ENCODE measurements at places on chromosomes 11 and 22.

DNA sequence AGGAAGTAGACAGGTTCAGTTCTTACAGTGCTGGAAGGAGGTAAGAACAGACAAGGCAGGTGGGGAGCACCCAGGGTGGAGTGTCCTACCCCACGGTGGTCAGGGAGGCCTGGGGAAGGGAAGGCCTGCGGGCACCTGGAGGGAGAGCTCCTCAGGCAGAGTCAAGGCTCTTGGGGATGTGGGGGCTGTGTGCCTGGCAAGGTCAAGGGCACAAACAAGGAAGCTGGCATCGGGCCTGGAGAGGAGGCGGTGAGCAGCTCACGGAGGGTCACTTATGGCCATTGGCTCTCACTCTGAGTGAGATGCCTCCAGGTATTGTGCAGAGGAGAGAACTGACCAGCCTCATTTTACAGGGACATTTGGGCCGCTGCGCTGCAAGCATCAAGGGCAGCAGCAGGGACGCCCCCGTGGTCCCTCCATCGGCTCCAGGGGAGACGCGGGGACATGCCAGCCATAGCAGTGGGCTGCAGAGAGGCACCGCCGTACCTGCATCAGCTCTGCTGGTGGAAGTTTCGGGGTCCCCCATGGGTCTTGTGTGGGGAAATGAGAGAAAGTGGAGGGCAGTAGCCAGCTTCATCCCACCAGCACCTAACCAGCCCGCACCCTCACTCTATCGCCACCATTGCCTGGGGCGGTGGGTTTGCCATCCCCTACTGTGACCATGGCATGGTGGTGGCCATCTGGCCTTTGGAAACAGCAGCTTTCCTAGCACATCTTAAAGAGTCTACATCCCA is 37.5 kb upstream of the RTL6 start:
- H3K27me3 ChIP-seq, result peaks cover 6% of the 10 kb centered on the region
- no peaks in the 10 kb centered on the region for H3K36me3 ChIP-seq
- H3K4me3 ChIP-seq, result no peak overlapping the region
- no peak for DNase-seq
- H3K27ac ChIP-seq, result no peak overlapping the region
- H3K4me1 ChIP-seq, result no peaks in the 10 kb centered on the region

DNA sequence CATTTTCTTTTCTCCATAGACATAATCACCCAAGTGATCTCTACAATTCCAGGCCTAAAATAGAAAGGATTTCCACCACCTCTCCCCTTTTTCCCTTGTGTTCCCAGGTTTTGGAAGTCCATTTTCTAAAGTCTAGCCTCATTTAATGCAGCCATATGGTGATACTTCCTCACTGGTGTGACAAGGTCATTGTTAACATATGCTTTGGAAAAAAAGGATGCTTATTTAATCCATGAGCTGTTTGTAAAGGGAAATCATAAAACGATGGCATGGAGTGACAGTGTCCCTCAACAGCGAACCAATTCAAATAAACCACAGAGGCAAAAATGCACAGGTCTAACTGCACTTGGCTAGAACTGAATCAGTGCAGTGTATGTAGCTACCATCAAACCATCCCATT is 26.6 kb downstream of the GRIA4 start:
- DNase-seq, result no peak
- H3K36me3 ChIP-seq, result no peaks in the 10 kb centered on the region
- H3K27me3 ChIP-seq, result no peaks in the 10 kb centered on the region
- peaks cover 6% of the 10 kb centered on the region for H3K4me1 ChIP-seq

- no peak for DNase-seq
- peaks cover 5% of the 10 kb centered on the region for H3K27me3 ChIP-seq
- no peak overlapping the region for H3K4me3 ChIP-seq
- no peak overlapping the region for H3K27ac ChIP-seq
- no peaks in the 10 kb centered on the region for H3K36me3 ChIP-seq
- no peaks in the 10 kb centered on the region for H3K4me1 ChIP-seq
Measured at GRCh38 chr11:1867381-1867780, 14.5 kb downstream of the LSP1 start.

- peak overlapping the region; percentile 60 for H3K27ac ChIP-seq
- DNase-seq, result peak; percentile 73
- peaks cover 15% of the 10 kb centered on the region for H3K27me3 ChIP-seq
- H3K4me1 ChIP-seq, result peaks cover 33% of the 10 kb centered on the region
Measured at GRCh38 chr11:71447791-71448256, 369 bp downstream of the DHCR7 start.

- H3K4me1 ChIP-seq, result no peaks in the 10 kb centered on the region
- no peak overlapping the region for H3K4me3 ChIP-seq
- no peak for DNase-seq
- no peaks in the 10 kb centered on the region for H3K36me3 ChIP-seq
Measured at GRCh38 chr11:101346591-101346990, 217.0 kb upstream of the PGR start.

DNA sequence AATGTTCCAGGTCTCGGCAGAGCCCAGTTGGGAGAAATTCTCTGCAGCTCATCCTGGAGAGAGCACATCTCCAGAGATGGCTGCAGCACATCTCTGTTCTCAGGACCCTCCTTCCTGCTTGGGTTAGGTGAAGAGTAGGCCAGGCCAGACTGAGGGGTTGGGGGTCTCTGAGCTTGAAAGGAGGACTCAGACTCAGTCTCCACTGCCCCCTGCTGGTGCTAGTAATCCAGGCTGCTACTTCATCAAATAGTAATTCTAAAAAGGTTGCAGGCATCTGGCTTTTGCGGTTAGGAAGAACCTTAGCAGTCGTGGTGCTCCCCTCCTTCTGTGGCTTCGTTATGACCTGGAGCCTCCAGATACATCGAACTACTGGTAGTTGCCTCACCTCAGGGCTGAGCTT is 9.7 kb downstream of the TUB start:
- no peak overlapping the region for H3K4me3 ChIP-seq
- peaks cover 4% of the 10 kb centered on the region for H3K4me1 ChIP-seq
- no peak overlapping the region for H3K27ac ChIP-seq
- peaks cover 21% of the 10 kb centered on the region for H3K27me3 ChIP-seq
- H3K36me3 ChIP-seq, result peaks cover 5% of the 10 kb centered on the region

DNA sequence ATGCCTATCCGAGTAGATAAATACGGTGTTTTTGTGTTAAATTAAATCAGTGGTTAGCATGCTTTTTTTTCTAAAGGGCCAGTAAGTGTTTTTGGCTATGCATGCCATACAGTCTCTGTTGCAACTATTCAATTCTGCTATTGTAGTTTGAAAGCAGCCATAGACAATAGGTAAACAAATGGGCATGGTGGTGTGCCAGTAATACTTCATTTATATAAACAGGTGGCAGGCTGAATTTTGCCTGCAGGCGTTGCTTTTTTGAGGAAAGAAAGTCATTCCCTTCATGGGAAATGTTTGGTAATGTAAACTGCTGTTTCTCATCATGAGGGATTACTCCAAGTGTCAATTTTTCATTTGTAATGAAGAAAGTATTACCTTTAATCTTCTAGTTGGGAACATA is 106.5 kb downstream of the TMEM135 start:
- H3K36me3 ChIP-seq, result no peaks in the 10 kb centered on the region
- no peaks in the 10 kb centered on the region for H3K4me1 ChIP-seq
- no peak overlapping the region for H3K27ac ChIP-seq
- no peak overlapping the region for H3K4me3 ChIP-seq

DNA sequence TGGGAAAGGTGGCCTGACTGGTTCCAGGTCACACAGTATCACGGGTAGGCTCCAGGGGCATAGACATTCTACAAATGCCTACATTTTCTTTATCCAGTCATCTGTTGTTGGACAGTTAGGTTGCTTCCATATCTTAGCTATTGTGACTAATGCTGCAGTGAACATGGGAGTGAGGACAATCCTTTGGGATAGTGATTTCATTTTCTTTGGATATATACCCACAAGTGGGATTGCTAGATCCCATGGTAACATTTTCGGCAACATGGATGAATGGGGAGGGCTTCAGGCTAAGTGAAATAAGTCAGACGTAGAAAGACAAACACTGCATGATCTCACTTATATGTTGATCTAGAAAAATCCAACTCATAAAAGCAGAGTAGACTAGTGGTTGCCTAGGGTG is 744.3 kb downstream of the NTM start:
- H3K27me3 ChIP-seq, result no peaks in the 10 kb centered on the region
- H3K4me3 ChIP-seq, result no peak overlapping the region
- H3K27ac ChIP-seq, result no peak overlapping the region
